ENCODE measurements at places on chromosomes 4 and X. TPM values are rescaled to one million over a fixed set of nuclear protein-coding genes. Genes with fewer than 3 reads are reported as not detected.

- DNase-seq, result no peak
Observed at GRCh38 chrX:101642093-101642492, 17.6 kb downstream of the ARMCX2 start.

DNA sequence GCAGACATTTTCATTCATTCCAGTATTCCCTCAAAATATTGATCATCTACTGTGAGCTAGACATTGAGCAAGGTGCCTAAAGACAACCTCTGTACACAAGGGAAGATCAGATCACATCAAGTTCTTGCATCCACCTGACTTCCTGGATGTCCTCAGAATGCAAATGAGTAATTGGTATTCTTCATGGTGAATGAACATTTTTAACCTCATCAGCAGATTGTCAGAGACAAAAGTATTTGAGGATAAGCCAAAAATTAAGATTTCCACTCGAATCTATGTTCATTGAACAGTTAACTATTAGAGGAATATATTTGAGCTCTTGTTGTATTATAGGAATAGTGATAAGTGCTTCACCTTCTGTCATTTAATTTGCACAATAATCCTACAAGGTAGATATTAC lies 1.3 kb downstream of the SMARCAD1 start:
- no peak for DNase-seq

CTBP1 gene
- 180 TPM for total RNA-seq

DNA sequence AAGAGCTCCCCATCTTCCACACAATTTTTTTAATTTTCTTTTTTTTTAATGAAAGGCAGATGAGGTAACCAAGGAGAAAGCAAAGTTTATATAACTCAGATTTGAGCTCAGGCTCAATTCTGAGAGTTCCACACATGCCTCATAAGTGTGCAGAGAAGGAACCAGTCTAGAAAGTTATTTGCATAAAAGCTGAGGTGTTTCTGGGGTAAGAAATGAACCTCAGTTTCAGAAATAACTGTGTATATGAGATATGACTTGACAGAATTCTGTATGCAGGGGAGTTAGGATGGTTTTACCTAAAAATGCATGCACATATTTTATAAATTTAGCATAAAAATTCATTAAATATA lies 51.3 kb downstream of the DTHD1 start:
- DNase-seq, result no peak

GRCh38 chrX:153063315-153063714 lies 7.0 kb downstream of the PNMA3 start:
- DNase-seq, result no peak

DNA sequence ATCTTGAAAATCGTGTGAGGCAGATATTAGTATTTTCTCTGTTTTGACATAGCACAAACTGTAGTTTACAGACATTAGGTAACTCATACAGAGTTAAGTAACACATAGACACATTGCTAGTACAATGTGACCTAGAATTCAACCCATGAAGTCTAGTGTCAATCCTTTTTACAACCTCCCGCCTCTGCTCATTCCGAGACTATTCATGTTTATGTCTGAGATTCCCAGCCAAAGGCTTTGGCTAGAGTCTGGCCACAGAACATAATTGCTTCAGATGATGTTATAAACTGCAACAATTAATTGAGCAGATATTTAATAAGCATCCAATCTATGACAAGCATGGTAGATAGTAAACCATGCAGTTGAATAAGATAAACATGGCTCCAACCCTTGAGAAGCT lies 841.0 kb downstream of the STIM2 start:
- no peak for DNase-seq

- DNase-seq, result no peak
Observed at GRCh38 chr4:15855804-15856475, 77.8 kb downstream of the CD38 start.

GRCh38 chr4:8181844-8182243 lies 17.2 kb upstream of the SH3TC1 start:
- peak; percentile 81 for DNase-seq

SFRP2 gene
- total RNA-seq, result 7.8 TPM

GRCh38 chr4:24319387-24319786 lies 265.0 kb downstream of the DHX15 start:
- no peak for DNase-seq

NAA11 gene
- total RNA-seq, result not detected

ENOPH1 gene
- 15.9 TPM for total RNA-seq

RASSF6 gene
- total RNA-seq, result 36.2 TPM

ANOS1 gene
- 0.34 TPM for total RNA-seq

GRCh38 chr4:110130576-110131358 lies 67.6 kb downstream of the ELOVL6 start:
- DNase-seq, result no peak

- peak; percentile 66 for DNase-seq
Observed at GRCh38 chr4:37666625-37667071, 19.5 kb downstream of the RELL1 start.

GALNTL6 gene
- total RNA-seq, result 0.20 TPM

HERC5 gene
- total RNA-seq, result 1.7 TPM

WDR17 gene
- total RNA-seq, result 1.1 TPM

SHISA3 gene
- total RNA-seq, result 1.9 TPM

DNA sequence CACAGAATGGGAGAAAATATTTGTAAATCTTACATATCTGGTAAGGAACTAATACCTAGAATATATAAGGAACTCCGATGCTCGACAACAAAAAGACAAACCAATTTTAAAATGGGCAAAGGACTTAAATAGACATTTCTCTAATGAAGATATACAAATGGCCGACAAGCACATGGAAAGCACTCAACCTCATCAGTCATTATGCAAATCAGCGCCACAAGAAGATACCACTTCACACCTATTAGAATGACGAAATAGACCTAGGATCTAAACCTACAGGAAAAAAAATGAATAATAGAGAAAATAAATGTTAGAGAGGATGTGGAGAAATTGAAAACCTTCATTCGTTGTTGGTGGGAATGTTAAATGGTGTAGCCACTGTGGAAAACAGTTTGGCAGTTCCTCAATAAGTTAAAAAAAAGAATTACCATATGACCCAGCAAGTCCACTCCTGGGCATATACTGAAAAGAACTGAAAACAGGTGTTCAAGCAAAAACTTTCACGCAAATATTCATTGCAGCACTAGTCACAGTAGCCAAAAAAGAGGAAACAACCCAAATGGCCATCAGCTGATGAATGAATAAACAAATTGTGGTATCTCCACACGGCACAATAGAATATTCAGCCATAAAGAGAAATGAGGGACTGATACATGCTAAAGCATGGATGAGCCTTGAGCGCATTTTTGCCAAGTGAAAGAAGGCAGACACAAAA lies 57.3 kb upstream of the WDR19 start:
- DNase-seq, result no peak

LANCL3 gene
- total RNA-seq, result 4.6 TPM

GRCh38 chrX:112766774-112767173 lies 73.9 kb downstream of the AMOT start:
- no peak for DNase-seq

DNA sequence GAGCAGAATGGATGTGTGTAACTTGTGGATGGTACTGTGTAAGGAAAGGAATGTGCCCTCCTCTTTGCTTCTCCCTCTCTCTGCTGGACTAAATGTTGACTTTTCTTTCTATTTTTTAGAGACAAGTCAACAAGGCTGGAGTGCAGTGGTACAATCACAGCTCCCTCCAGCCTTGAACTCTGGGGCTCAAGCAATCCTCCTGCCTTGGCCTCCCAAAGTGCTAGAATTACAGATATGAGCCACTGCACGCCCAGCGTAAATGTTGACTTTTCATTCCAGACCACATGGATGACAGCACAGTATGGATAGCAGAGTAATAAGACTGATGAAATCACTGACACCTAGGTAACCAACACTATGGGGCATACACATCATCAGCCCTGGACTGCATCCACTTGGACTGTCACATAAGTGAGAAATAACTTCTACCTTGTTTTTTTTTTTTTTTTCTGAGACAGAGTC lies 5.1 kb upstream of the RPS3A start:
- DNase-seq, result no peak

- DNase-seq, result no peak
Observed at GRCh38 chr4:4385729-4386295, 1.1 kb upstream of the NSG1 start.

GRCh38 chrX:42247241-42247640 lies 323.9 kb upstream of the CASK start:
- DNase-seq, result no peak

ARSJ gene
- 10.6 TPM for total RNA-seq

- DNase-seq, result no peak
Observed at GRCh38 chr4:15194520-15194919, 192.2 kb downstream of the CPEB2 start.

DNA sequence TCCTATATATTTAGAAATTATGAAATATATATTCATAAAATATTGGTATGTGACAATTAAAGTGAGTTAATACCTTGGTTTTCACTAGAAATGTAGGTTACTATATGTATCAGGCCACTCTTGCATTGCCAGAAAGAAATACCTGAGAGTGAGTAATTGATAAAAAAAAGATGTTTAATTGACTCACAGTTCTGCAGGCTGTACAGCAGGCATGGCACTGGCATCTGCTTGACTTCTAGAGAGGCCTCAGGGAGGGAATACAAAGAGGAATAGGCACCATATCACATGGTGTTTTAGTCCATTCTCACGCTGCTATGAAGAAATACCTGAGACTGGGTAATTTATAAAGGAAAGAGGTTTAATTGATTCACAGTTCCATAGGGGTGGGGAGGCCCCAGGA lies 1560.6 kb downstream of the STIM2 start:
- no peak for DNase-seq

DNA sequence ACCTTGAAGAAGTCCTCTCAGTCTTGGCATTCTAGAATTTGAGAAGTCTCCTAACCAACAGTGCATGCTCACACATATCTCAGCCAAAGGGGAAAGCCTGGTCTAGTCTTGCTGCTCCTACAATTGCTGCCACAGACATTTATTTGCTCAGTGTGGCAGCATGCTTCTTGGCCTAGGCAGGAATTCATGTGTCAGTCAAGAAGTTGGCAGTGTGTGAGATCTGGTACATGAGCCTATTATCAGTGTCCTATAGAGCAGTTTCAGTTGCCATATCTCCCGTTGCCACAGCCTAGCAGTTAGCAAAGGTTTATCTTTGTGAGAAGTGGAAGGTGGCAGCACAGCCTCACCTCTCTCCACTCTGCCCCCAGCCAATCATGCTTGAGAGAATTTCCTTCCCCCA lies 176.9 kb upstream of the ARHGEF9 start:
- no peak for DNase-seq

MAGEB10 gene
- total RNA-seq, result not detected

- DNase-seq, result no peak
Observed at GRCh38 chr4:103156106-103156505, 42.0 kb downstream of the CENPE start.

SUPT20HL1 gene
- total RNA-seq, result not detected

DNA sequence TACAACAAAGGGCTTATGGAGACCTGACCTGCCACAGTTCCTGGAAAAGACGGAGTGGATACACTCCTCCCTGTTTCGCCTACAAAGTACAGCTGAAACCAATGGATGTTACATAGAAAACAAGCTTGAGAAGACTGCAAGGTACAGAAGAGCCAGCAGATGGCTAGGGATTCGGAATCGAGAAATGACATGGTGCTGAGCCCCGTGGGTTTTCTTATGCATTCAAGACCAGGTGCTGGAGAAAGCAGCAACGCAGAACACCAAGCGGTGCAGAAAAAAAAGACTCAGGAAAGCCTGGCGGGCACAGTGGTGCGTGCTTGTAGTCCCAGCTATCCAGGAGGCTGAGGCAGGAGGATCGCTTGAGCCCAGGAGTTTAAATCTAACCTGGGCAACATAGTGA lies 13.8 kb downstream of the TIMM17B start:
- no peak for DNase-seq

GRCh38 chrX:78653118-78653822 lies 5.9 kb downstream of the RTL3 start:
- DNase-seq, result no peak

DNA sequence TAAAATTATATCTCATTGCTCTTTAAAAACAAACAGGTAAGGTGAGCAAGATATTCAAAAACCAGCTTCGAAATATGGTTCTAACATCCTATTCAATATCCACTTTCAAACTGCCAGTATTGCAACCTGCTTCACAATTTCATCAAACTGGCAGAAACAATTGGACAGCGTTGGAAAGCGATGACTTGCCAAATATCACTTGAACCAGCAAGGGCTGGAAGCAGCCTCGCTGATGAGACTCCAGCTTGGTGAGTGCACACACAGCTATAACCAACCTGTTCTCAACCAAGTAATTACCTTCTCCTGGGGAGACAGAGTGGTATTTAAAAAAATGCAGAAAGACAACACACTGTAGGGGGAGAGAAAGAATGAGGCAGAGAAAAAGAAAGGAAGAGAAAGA lies 155.8 kb upstream of the RAI2 start:
- no peak for DNase-seq

DNA sequence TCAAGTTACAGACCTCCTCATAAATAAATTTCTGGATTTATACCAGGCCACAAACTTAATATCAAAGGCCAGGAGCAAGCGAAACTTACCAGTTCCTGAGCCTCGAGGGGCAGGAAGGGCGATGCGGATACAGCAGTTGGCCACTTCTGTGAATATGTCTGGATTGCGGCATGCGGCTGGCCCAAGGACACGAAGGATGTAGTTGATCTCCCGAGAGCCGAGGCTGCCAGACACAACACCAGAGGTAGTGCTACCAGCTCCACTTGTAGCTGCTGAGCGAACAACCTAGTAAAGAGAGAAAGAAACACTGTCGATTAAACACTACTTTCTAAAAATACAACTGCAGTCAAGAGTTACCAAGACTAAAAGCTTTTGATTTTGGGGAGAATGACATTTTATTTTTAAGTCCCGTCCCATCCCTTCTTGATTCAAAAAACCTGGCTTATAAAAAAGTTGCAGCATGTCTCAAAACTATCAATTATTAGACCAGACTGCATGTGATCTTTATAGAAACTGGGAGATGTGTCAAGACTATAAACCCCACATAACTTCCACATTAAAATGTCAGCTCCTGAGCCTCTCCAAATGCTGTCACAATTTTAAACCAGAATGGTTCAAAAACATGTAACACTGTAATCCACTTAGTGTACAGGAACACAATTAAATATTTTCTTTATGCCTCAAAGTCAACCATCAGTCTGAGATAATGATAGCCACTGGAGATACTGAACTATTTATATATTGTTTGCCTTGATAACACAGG lies 105.6 kb downstream of the HUWE1 start:
- DNase-seq, result no peak

DNA sequence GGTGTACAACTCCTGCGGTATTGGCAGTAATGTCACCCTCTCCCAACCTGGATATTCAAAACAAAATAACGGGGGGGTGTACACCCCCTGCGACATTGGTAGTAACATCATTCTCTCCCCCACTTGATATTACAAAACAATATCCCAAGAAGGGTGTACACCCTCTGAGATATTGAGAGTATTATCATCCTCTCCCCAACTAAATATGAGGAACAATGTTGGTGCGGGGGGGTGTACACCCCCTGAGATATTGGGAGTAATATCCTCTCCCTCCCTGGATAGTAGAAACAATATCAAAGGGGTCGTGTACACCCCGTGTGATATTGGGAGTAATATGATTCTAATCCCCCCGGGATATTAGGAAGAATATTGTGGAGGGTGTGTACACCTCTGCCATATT lies 71.4 kb upstream of the ADGRA3 start:
- no peak for DNase-seq

CABS1 gene
- not detected for total RNA-seq

DGAT2L6 gene
- total RNA-seq, result not detected
